ENCODE measurements at places on chromosomes 16 and 17.

DNA sequence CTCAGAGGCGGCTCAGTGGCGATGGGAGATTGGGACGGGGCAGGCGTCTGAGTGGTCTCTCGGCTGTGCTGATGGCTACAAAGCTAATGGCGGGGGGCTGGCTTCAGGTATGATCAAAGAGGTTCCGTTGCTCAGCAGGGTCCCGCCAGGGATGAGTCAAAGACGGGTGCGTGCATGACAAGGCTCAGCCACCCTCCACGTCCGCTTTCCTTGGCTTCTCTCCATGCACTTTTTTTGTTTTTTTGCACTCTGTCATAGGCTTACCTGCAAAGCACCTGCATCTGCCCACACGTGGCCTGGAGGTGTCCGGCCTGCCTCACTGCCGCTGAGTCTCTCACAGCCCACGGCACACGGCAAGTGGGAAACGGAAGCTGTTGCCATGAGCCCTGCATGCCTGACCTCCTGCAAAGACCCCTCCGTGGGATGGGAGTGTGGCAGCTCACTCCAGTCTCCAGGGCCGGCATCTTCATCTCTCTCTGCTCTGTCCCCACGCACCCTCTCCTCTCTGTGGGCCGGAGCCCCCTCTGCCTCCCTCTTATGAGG is 85.5 kb upstream of the ZNF469 start:
- DNase-seq: no peak

DNA sequence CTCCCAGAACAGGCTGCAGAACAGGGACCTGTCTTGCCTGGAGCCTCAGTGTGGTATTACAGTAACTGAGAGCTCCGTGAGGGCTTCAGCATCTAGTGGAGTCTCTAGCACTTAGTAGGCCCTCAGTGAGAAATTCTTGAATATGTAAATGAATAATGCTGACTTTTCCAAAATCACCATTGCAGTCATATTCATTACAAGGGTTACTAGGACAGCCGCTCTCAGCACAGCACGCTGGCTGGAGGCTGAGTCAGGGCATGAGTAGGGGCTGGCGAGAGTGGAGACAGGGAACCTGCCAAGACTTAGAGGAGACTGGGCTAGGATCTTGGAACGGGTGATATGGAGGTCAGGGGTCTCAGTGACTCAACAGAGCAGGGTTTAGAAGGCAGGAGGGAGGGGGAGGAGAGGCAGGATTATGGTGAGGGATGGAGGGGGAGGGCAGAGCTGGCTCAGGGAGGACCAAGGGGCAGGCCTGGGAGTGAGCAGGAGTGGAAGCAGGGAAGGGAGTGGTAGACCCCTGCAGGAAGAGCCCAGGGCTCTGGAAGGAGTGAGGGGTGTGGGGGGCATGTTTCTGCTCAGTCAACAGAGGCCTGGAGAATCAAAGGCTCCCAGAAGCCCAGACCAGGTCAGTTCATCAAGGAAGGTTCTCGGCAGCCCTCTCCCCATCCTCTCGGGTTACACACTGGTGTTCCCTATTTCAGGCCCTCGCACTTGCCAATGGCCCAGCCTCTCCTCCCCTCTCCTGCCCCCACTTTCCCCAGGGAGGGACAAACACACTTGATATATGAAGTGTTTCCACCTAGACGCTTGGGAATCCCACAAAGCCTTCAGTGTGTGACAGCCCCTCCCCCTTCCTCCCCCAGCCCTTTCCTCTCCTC is 42.3 kb downstream of the FZD2 start:
- peak; percentile 20 for DNase-seq

DNA sequence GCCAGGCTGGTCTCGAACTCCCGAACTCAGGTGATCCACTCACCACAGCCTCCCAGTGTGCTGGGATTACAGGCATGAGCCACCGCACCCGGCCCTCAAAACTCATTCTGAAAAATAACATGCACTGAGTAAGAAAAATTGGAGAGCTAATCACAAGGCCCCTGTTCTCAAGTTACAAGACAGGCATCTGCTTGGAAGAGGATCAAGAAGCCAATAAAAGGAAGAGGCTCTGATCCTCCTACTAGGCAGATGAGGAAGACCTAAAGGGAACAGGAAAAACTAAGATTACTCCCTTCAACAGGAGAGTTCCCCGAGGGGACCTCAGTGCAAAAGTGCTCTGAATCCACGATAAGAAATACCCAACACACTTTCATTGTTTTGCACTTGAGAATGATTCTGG is 18.4 kb downstream of the BLMH start:
- no peak for DNase-seq

GRCh38 chr17:82907797-82908542 is 68.1 kb upstream of the ZNF750 start:
- DNase-seq: no peak

DNA sequence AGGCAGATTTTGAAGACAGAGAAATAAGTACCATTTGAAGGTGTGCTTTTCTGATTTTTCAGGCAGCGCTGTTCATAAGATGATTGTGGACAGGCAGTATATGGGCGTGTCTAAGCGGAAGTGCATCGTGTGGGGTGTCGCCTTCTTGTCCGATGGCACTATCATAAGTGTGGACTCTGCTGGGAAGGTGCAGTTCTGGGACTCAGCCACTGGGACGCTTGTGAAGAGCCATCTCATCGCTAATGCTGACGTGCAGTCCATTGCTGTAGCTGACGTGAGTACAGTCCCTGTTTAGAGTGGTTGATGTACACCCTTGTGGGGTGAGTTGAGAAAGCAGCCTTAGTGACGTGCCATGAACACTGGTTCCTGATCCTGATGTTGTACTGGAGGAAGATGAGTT is 10.7 kb downstream of the UTP4 start:
- no peak for DNase-seq

DNA sequence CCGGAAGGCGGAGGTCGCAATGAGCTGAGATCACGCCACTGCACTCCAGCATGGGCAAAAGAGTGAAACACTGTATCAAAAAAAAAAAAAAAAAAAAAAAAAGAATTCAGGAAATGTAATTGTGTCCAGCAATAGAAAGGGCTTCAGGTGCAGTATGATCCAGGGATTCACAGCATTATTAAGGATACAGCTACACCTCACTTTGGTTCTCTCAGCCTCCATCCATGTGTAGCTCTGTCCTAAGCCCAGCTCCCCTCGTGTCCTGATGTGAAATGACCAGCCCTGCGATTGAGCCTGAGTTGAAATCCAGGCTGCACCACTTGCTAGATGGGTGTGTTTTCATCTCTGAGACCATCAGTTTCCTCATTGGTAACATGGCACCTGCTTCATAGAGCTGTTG is 3.0 kb downstream of the SLC5A10 start:
- no peak for DNase-seq

- DNase-seq: no peak
These were observed 4.9 kb downstream of the HROB start for GRCh38 chr17:44146375-44147346.

- no peak for DNase-seq
These were observed 116.4 kb downstream of the UTP18 start for GRCh38 chr17:51376739-51377138.

GRCh38 chr16:47829850-47830600 is 325.8 kb downstream of the ABCC12 start:
- DNase-seq: peak; percentile 71

GRCh38 chr16:67228034-67228785 is 1.3 kb downstream of the TMEM208 start:
- DNase-seq: no peak

GRCh38 chr17:42586514-42587230 is 9.1 kb upstream of the PSMC3IP start:
- no peak for DNase-seq

- no peak for DNase-seq
These were observed 14.1 kb downstream of the MAP3K14 start for GRCh38 chr17:45302649-45303173.

- DNase-seq: peak; percentile 44
These were observed at the start of gene KATNB1 for GRCh38 chr16:57735755-57736418. Gene KATNB1, plus strand, starts transcription at chr16:57735770. Its CDS starts 1,474 bp downstream, at chr16:57737244.

GRCh38 chr17:80455784-80456183 is 20.6 kb downstream of the NPTX1 start:
- no peak for DNase-seq

- DNase-seq: no peak
These were observed 1.3 kb downstream of the ITFG1 start for GRCh38 chr16:47459603-47460002.

DNA sequence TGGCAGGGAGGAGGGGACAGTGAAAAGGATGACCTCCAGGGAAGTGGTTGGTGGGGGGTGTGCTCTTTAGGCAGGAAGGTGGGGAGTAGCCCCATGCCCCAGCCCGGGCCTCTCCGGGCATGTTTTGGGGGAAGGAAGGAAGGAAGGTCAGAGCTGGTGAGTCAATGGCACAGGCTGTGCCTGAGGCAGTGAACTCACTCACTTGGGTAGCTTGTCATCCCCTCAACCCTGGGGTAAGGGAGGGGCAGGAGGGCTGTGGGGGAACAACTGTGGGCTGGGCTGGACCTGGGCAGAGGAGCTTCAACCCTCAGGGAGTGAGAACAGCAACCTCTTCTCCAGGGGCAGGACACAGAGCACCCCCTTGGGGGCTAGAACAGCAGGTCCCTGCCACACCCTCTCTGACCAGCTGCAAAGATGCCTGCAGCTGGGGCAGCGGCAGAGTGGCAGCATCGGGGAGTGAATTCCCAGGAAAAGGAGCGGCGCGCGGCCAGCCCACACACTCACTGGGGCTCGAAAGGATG is 6.3 kb downstream of the CSF3 start:
- DNase-seq: no peak

DNA sequence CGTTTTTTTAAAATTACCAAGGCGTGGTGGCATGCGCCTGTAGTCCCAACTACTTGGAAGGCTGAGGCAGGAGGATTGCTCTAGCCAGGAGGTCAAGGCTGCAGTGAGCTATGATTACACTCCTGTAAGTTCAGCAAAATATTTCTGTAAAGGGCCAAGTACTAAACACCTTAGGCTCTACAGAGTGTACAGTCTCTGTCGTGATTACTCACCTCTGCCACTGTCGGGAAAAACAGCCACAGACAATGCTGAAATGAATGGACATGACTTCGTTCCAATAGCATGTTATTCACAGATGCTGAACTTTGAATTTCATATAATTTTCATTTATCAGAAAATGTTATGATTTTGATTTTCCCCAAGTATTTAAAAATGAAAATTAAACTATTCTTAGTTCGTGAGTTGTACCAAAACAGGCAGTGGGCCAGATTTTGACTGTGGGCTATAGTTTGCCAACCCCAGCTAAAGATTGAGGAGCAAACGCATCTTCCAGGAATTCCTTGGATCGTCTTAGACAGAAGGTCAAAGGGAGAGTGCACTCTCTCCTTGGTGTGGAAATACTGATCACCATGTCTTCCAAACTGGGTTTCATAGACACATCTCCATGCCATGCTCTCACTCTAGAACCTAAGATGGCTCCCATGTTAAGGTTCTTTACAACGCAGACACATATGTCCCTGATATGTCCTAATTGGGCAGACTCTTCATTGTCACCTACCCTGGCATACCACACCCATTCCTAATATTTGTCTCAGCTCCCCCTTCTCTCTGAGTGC is 89.5 kb downstream of the MARF1 start:
- no peak for DNase-seq

- no peak for DNase-seq
These were observed 43.5 kb downstream of the VPS35L start for GRCh38 chr16:19598805-19599510.

DNA sequence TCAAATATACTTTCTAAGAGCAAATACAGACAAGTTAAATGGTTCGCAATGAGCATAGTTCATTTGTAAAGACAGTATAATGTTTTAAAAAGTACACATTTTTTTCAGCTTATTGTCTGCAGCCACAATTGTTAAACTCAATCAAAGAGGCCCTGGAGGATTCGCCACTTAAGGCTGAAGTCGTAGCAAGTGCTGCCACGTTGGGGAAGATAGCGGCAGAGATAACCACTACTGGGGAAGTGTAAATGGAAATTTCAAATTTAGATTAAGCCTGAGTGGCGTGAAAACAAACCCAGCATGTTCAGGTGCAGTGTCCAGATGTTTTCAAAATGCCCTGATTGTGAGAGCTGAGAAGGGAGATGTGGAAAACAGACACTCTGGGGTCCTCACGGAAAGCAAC is 8.4 kb downstream of the PMP22 start:
- no peak for DNase-seq

DNA sequence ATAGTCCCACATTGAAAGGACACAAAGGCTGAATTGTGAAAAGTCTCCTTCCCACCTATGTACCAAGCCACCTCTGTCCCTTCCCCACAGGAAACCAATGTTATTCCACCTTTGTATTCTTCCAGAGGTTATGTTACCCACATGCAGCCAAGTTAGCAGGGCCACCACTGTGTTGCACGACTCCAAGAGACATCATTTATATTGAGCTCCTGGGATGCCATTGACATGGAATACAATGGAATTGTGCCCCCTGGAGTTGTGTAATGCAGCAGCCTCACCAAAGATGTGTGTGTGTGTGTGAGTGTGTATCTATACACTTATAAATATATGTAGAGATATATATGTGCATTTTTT is 21.6 kb upstream of the MSI2 start:
- DNase-seq: no peak

- DNase-seq: no peak
These were observed 28.1 kb downstream of the TTYH2 start for GRCh38 chr17:74241431-74241830.

- DNase-seq: no peak
These were observed 183.8 kb upstream of the CHMP6 start for GRCh38 chr17:80807882-80808281.

- no peak for DNase-seq
These were observed 77.5 kb downstream of the RPGRIP1L start for GRCh38 chr16:53626161-53626560.

- no peak for DNase-seq
These were observed 27.7 kb downstream of the AP2B1 start for GRCh38 chr17:35614810-35615209.

- no peak for DNase-seq
These were observed 7.1 kb downstream of the ARL4D start for GRCh38 chr17:43405861-43406260.

GRCh38 chr17:31202968-31203367 is 94.1 kb downstream of the OMG start:
- no peak for DNase-seq

- no peak for DNase-seq
These were observed 47.4 kb upstream of the NUDT7 start for GRCh38 chr16:77674888-77675287.

GRCh38 chr17:49525831-49526741 is 31.0 kb downstream of the NGFR start:
- DNase-seq: no peak

DNA sequence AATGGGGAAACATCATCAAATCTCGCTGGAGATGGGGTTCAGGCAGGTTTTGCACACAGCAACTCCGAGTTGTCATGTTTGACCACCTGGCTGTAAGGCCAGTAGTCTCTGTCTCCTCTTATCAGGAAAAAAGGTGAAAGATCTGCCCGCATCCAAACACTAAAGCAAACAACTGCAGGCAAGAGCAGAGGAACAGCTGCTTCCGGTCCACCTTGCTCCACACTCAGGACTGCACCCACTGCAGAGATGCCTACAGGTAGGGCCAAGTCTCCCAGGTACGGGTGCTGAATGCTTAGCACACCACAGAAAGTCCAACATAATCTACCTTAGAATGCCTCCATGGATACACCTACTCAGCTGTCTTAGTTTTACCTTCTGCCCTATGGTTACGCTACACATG is 7.3 kb downstream of the TEX2 start:
- DNase-seq: no peak

DNA sequence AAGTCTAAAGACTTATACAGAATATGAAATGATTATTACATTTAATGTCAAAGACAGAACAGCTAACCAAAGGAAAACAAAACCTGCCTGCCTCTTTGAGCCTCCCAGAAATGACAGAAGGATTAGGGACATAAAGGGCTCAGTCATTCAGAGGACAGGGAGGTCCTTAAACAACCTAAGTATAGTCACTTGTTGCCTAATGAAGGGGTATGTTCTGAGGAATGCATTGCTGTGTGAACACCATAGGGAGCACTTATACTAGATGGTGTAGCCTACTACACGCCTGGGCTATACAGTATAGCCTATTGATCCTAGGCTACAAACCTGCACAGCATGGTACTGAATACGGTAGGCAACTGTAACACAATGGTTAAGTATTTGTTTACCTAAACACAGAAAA is 106.4 kb downstream of the PARN start:
- no peak for DNase-seq
